Stimulated activated CD8-positive, alpha-beta memory T cell treated with anti-CD3 and anti-CD28 coated beads, Interleukin-4, amount 100 ng/mL, for 1 hour (primary cell): ENCODE measurements at places on chromosomes 3 and 15.

- DNase-seq = no peak
Measured at GRCh38 chr15:66154581-66154980, 99.0 kb downstream of the MEGF11 start.

GRCh38 chr3:122322095-122323075 is 2.7 kb upstream of the CSTA start:
- no peak for DNase-seq

GRCh38 chr15:40333922-40334492 is 6.7 kb downstream of the CCDC9B start:
- no peak for DNase-seq

DNA sequence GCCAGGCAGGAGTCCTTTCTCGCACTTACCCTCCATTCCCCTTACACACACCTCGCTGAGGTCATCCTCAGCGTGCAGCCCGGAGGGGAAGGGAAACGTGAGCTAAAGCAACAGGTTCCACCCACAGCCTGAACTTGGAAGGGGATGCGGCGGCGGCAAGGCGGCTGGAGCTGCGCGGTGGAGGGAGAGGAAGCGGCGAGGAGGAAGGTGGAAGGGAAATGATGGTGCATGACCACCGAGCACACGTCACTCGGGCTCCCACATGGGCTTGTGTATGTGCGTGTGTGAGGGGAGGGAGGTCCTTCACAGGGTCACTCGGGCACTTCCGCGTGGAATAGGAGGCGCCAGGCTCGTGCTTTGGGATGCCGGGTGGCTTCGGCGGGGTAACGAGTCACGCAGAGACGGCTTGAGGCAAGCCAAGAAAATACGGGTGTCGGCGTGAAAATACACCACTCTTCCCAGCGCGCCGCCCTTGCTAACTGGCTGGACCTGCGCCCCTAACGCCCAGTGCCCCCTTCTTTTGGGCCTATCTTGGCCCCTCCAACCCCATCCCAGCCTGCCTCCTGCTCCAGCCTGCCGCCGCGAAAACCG is 225.5 kb upstream of the IL12A start:
- DNase-seq = no peak

DNA sequence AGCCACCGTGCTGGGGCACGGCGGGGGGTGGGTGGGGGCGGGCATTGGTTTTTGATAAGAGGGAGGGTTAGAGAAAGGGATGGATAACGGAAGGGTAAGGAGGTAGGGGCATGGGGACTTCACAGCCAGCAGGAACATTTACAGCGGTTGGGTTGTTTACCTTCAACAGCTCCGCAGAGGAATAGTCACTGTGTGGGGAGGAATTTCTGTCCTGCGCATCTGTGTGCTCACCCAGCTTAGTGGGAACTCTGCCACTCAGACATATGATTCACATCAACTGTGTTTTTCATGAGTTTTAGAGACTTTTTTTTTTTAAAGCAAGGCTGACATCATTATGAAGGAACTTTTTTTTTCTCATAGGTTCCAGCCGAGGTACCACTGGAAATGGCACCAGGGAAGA is 19.6 kb downstream of the CHRD start:
- no peak for DNase-seq

DNA sequence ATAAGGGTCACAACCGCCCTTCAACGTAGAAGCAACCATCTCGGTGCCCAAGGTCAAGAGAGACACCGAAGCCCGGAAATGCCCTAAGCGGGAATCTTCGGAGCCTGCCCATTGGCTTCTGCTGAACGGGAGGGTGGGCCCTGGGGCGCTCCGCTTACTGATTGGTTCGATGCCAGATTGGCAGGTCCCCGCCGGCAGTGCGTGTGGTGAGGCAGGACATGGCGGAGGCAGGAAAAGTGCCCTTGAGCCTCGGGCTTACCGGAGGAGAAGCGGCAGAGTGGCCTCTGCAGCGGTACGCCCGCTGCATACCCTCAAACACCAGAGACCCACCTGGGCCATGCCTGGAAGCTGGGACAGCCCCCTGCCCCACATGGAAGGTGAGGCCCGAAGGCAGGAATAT is at the start of gene REC114:
REC114 (plus strand) TSS at position 197 of the 400 bp plus-strand sequence; CDS start at position 219, 22 bp downstream.
- no peak for DNase-seq

GRCh38 chr3:176579711-176580185 is 617.5 kb downstream of the TBL1XR1 start:
- DNase-seq = no peak

- DNase-seq = no peak
Measured at GRCh38 chr3:27452368-27453090, 31.7 kb downstream of the SLC4A7 start.

- DNase-seq = no peak
Measured at GRCh38 chr15:55770806-55771205, 27.9 kb upstream of the PRTG start.

DNA sequence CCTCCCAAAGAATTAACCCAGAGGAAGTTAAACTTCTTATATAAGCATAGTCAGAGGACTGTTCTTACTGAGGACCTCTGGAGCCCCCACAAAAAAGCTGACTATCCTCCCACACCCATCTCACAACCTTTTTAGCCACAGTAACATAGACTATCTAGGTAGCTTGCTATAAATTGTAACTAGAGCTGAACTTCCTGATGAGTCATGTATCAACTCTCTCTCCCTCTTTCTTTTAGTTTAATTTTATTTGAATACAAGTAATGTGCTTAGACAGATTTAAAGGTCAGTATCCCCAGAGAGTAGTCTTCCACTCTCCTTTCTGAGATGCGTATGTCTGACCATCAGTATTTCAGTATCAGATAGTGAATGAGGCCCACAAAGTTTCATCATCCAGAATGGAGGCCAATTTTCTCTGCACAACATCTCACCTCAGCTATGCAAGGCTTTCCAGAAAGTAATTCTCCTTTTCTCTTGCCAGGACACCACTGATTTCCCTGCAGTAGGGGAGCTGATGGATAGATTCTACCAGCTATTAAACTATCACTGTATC is 104.0 kb upstream of the MYRIP start:
- DNase-seq = no peak

DNA sequence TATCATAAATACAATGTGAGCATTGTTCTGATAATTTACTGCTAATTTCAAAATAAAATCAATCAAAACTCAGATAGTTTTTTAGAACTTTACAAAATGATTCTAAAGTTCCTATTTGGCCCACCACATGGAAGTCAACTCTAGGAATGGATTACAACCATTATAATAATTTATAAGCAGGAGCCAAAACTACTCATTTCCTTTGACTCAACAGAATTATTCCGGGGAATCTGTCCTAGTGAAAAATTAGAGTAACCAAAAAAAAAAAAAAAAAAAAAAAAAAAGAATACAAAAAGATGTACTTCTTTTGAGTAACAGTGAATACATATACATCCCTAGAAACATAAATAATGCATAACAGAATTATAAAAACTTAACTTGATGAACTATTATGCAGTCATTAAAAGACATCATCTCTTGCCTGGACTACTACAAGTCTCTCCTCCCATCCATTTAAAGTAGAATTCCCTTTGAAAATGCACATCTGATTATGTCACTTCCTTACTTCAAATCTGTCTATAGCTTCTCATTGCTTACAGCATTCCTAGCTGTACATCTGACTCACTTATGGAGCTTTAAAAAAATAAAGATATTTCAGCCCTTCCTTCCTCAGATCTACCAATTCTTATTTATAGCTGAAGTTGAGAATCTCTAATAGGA is 43.4 kb downstream of the HDGFL3 start:
- no peak for DNase-seq

DNA sequence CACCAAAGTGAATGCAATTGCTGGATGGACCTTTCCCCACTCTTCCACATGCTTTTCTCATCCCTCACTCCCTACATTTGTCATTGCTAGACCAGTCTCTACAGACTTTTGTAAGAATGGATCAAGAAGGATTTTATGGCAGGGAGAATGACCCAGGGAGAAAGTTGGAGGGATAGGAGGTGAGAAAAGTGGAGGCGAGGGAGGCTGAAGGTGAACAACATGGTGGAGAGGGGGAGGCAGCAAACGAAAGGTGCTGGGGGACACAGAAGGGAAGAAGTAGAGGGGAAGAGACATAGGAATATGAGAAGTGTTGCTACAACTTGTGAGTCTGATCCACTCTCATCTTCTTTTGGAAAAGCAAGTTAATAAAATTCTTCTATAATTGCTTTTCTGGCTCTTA is 24.4 kb upstream of the RTP1 start:
- DNase-seq = no peak

DNA sequence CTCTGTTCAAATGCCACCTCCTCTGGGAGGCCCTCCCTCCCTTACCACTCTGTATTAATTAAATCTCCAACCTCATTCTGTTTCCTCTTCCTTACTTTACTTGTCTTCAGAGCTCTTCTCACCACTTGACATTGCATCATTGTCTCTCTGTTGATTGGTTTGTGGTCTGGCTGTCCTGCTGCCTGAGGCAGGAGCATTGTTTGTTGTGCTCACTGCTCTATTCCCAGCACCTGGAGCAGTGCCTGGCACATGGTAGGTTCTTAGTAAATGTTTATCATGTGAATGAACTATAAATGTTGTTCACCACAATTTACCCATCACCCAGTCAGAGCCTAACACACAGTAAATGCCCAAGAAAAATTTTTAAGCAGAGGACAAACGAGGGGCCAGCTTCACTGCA is 6.7 kb upstream of the BFSP2 start:
- no peak for DNase-seq

DNA sequence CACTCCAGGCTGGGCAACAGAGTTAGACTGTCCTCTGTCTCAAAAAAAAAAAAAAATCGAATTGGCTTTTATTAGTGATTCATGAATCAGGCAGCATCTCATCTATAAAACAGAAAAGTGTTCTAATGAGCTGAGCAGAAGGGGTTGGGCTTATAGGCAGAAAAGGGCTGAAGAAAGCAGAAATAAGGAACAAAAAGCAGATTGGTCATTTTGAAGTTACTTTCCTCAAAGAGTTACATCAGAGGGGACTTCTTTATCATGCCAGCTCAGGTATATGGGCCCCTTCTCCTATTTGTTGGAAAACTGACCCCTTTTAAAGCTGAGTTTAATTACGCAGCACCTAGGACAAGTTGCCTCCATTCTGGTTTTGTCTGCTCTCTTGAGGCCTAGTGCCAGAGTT is 722 bp upstream of the POGLUT1 start:
- no peak for DNase-seq

DNA sequence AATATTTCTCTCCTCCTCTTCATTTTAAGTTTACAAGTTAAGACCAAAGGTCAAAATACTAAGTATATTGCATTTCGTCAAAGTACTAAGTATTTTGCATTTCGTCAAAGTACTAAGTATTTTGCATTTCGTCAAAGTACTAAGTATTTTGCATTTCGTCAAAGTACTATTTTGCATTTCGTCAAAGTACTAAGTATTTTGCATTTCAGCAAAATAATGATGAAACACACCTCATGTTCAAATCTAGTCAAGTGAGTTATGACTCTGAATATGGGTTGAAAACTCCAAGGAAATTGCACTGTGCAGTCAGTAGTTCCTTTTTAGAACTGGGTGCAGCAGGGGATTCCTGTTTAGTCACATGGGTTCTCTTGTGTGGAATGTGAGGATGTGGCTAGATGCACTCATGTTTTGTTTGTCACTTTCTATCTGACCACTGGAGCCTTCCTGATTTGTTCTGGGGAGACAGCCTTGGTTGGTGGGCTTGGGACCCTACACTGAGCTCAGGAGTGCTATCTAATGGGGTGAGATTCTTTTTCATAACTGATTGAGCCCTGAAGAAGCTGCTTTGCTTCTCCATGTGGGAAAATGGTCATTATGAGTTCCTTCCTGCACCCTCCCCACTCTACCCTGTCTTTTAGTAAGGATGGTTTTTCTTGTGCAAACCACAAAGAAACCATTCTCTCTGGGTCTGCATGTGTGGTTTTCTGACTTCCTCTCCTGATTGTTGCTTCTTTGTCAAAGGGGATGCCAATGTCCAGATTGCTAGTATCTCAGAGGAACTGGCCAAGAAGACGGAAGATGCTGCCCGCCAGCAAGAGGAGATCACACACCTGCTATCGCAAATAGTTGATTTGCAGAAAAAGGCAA is 73.4 kb downstream of the CCK start:
- DNase-seq = no peak

DNA sequence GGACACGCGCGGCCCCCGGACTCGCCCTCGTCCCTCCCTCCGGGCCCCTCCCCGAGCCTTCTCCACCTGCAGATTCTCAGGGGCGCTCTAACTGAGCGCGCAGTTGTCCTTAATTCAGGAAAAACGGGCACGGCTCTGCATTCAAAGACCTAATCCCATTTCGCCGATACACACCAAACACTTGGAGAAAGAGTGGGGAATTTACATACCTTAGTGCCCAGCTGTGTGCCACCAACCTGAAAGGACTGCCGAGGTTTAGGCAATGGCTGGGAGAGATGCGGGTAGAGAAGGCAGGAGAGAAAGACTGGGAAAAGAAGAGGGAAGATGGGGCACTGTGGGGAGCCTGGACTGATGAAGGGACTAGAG is 21.8 kb downstream of the IGDCC3 start:
- DNase-seq = no peak

DNA sequence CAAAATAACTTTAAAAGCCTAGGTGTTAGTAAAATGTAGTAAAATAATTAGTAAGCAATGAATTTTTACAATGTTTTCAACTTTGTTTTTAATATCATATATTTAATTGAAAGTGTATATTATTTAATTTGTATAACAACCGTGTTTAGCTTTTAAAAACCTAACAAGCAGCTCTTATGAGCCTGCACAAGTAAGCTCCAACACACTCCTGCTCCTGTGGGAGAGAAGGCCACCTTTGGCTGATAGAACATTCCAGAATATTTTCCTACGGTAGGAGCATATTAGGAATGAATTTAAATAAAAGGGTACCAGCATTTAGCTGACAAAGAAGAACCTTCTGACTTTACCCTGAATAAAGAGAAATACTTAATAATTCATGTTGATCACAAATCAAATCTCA is 40.3 kb upstream of the TM4SF1 start:
- no peak for DNase-seq

DNA sequence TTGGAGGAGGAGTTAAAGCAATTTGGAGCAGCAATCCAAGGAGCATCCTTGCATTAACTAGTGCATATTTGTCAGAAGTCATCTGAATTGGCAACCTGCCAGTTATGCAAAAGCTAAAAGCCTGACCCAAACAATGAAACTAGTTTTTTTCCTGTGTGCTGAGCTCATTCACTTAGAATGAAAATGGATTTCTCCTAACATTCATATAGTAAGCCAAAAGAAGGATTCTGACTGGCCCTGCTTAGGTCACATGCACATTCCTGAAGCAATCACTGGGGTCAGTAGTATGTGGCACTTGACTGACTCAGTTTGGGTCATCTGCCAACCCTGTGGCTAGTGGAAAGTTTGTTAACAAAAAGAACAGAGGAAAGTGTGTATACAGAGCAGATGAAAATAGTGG is 30.5 kb downstream of the OXSM start:
- no peak for DNase-seq

- no peak for DNase-seq
Measured at GRCh38 chr3:22606938-22607337, 596.2 kb upstream of the UBE2E2 start.

DNA sequence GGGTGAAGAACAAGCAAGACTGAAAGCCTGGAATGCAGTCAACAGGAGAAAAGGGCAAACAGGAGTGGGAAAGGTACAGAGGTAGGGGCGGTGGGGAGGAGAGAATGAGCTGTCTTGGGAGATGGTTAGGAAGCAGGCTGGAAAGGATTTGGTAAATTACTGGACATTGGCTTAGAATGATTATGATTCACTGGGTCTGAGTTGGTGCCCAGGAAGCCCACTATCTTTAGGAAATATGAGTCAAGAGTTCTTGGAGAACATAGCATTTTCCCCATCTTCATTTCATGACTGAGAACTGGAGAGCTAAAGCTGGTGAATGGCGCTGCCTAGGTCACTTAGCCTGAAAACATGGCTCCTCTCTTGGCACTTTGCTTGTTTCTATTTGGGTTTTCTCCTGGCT is 74.7 kb upstream of the C3orf80 start:
- DNase-seq = no peak
